ENCODE measurements at places on chromosomes 3 and 15. TPM values are rescaled to one million over a fixed set of nuclear protein-coding genes. Genes with fewer than 3 reads are reported as not detected.

- H3K36me3 ChIP-seq = peaks cover 2% of the 10 kb centered on the region
- peaks cover 47% of the 10 kb centered on the region for H3K4me1 ChIP-seq
- H3K27me3 ChIP-seq = no peaks in the 10 kb centered on the region
These were observed 1.9 kb downstream of the GNAI2 start for GRCh38 chr3:50237754-50238548.

DNA sequence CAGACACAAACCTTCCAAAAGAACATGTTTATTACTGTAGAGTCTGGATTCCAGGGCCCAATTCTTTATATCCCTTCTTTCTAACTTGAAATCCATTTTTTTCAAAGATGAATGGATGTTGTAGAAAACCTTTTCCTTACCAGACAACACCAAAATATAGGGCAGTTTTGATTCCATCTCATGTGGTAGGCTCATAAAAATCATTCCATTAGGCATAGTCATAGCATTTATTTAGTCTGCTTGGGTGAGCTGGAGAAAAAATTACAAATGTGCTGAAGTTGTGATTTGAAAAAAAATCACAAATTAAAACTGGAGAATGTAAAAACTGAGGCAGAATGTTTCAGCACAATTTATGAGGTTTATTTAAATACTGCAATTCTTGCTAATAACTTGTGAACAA lies 199.3 kb upstream of the TBC1D5 start:
- no peak overlapping the region for H3K27ac ChIP-seq
- no peaks in the 10 kb centered on the region for H3K27me3 ChIP-seq
- no peaks in the 10 kb centered on the region for H3K4me1 ChIP-seq
- H3K36me3 ChIP-seq = no peaks in the 10 kb centered on the region
- no peak overlapping the region for H3K4me3 ChIP-seq

- H3K4me3 ChIP-seq = no peak overlapping the region
- no peak for DNase-seq
- H3K27me3 ChIP-seq = no peaks in the 10 kb centered on the region
- H3K4me1 ChIP-seq = no peaks in the 10 kb centered on the region
- H3K36me3 ChIP-seq = no peaks in the 10 kb centered on the region
These were observed 105.6 kb downstream of the ARNT2 start for GRCh38 chr15:80509800-80510199.

- no peaks in the 10 kb centered on the region for H3K36me3 ChIP-seq
- H3K27ac ChIP-seq = no peak overlapping the region
- no peaks in the 10 kb centered on the region for H3K4me1 ChIP-seq
These were observed 9.8 kb downstream of the GPR27 start for GRCh38 chr3:71763426-71763825.

DNA sequence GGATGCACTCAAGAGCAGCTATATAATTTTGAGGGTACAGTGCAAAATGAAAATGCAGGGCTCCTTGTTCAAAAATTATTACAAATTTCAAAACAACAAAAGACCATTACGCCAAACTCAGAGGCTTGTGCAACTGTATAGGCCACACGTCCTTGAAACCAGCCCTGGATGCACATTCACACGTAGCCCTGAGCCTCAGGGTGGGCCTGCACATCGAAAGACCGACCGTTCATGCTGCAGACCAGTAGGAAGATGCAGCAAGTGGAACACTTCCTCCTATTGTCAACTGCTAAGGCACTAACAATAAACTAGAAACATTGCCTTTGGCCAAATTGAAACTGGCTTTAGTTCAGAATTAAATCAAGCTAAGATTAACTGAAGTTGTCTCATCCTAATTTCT lies 174.7 kb downstream of the SHOX2 start:
- no peaks in the 10 kb centered on the region for H3K4me1 ChIP-seq
- H3K4me3 ChIP-seq = no peak overlapping the region
- H3K27me3 ChIP-seq = no peaks in the 10 kb centered on the region
- peak; percentile 3 for DNase-seq
- H3K36me3 ChIP-seq = no peaks in the 10 kb centered on the region
- no peak overlapping the region for H3K27ac ChIP-seq

GRCh38 chr15:72229947-72230196 lies 1.1 kb downstream of the PKM start:
- DNase-seq = no peak
- H3K27ac ChIP-seq = peak overlapping the region; percentile 84
- H3K36me3 ChIP-seq = no peaks in the 10 kb centered on the region
- no peaks in the 10 kb centered on the region for H3K27me3 ChIP-seq
- peak overlapping the region; percentile 70 for H3K4me3 ChIP-seq

DNA sequence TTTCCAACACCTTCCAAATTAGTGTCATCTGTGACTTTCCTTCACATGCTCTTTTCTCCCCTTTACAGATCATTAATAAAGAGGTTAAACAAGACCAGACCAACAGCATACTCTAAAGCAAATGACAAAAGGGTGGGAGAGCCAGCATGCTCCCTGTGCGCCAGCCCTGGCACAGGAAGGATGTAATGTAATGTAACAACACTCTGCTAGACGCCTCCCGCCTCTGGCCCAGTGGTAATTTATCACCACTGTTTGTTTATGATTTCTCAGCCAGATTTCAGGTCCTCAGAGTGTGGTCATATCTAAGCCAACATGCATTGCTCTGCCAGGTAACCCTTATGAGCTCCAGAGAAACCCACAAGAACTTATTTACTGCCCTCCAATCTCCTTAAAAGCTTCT lies 189.5 kb upstream of the WNT5A start:
- H3K36me3 ChIP-seq = no peaks in the 10 kb centered on the region
- H3K4me1 ChIP-seq = no peaks in the 10 kb centered on the region
- no peak for DNase-seq
- no peak overlapping the region for H3K4me3 ChIP-seq
- no peaks in the 10 kb centered on the region for H3K27me3 ChIP-seq

GRCh38 chr3:129249284-129250065 lies at the start of gene COPG1:
TSS of gene COPG1 (plus strand) at chr3:129249606. CDS start at chr3:129249710, 104 bp downstream.
- H3K36me3 ChIP-seq = peaks cover 22% of the 10 kb centered on the region
- H3K4me1 ChIP-seq = peaks cover 17% of the 10 kb centered on the region
- peak within 1 kb of the TSS; percentile 67 for H3K27ac ChIP-seq

LRRC49 gene
- total RNA-seq = 6.6 TPM

ADAMTS7 gene
- total RNA-seq = 64.7 TPM

TPRG1 gene
- not detected for total RNA-seq

TMC3 gene
- not detected for total RNA-seq

GOLGA6A gene
- total RNA-seq = not detected
